ENCODE measurements at places on chromosomes 7 and 10.

GRCh38 chr10:133159950-133160825, at the start of gene KNDC1:
KNDC1 (plus strand) TSS chr10:133160219; CDS start chr10:133160468, 249 bp downstream.
- no peak for DNase-seq

GRCh38 chr10:102657984-102658724, 13.9 kb downstream of the TRIM8 start:
- DNase-seq: no peak

DNA sequence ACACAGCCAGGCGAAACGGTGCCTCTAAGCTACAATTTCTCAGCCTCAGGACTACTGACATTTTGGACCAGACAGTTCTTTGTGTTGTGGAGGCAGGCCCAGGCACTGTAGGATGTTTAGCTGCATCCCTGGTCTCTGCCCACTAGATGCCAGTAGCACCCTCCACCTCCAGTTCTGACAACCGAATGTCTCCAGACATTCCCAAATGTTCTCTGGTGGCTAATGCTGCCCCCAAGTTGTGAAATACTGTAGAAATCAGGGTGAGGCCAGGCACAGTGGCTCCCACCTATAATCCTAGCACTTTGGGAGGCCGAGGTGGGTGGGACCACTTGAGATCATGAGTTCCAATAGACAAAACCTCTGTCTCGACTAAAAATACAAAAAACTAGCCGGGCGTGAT, 18.2 kb downstream of the HNRNPF start:
- no peak for DNase-seq

GRCh38 chr7:131010717-131011431, 276.9 kb upstream of the KLF14 start:
- DNase-seq: no peak

DNA sequence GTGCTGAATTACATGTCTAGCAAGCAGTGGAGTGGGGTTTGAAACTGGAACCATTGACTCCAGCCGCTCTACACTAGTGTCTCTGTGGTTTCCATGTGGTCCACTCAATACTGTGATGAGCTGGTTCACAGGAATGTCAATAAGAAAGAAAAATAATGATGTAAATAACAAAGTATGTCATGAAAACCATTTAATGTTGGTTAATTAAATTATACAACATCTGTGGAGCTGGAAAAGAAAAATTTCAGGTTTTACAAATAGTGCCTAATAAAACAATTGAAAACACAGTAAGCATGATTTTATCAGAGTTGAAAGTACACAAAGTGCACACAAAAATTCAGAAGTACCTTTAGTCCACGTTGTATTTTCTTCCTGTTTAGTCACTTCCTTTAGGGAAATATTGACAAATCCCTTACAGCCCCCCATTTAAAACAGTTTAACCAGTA, 28.7 kb upstream of the NAMPT start:
- DNase-seq: no peak

GRCh38 chr10:131249955-131250344, 61.6 kb downstream of the TCERG1L start:
- DNase-seq: no peak

GRCh38 chr7:156781972-156782371, 111.0 kb downstream of the LMBR1 start:
- DNase-seq: no peak

DNA sequence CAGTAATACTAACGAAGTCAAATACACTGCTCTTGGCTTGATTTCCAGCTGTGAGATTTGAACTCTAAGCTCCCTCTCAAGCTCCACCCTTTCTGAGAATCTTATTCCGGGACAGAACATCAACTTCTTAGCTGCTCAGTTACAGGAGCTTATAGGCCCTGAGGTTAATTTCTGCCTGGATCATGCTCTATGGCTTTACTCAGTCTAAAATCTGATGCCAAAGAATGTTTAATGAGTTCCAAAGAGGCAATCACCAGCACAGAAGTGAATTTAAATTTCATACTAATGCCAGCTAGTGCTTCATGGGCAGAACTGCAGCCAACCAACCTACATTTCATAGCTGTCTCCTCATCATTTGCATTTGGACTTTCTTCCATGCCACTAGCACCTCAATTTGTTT, 707.2 kb downstream of the MAGI2 start:
- DNase-seq: no peak

DNA sequence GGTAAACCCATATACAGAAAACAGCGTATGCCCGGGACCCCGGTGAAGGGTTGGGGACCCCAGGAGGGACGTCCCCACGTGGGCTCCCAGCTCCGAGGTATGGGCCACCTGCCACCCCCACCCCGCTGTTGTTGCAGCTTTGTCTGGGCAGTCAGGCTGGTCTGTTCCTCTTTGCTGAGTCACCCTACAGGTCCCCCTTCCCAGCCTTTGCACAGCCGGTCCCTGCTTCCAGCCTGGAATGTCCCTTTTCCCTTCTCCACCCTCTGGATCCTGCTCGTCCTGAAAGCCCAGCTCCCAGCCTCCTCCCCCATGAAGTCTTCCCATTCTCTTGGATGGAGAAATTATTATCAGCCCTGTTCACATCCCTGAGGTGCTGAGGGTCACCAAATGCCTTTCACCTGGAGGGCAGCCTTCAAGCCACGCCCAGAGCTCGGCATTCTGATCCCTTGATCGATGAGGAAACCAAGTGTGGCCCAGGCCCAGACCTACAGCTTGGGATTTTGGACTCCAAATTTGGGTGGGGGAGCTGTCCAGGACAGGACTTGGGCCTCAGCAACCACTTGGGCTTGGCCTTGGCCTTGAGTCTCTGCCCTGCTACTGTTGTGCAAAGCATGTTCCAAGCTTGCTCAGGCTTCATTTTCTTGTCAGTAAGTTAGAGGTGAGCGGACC, 2.6 kb downstream of the CLDN4 start:
- no peak for DNase-seq

DNA sequence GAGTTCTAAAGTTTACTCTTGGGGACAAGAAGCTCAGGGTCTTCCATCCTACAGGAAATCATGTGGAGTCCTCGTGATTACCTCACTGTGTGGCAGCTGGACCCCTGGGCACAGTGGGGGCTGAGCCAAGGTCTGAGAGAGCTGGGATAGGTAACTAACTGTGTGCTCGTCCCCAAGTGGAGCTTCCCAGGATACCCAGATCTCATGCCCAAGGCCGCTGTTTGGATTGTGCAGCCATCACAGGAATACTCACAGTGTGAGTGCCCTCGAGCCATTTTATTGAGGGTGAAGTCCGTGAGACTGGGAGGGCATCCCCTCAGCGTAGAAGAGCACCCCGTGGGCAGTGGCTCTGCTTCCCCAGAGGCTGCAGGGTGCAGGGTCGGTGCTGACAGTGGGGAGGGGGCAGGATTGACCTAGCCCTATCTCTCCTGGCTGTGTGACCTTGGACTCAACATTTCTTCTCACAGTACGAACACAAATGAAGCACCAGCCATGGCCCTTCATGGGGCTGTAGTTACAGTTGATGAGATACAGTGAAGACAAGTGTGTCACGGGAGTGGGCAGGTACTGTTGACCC, 69.6 kb upstream of the LEP start:
- DNase-seq: no peak

DNA sequence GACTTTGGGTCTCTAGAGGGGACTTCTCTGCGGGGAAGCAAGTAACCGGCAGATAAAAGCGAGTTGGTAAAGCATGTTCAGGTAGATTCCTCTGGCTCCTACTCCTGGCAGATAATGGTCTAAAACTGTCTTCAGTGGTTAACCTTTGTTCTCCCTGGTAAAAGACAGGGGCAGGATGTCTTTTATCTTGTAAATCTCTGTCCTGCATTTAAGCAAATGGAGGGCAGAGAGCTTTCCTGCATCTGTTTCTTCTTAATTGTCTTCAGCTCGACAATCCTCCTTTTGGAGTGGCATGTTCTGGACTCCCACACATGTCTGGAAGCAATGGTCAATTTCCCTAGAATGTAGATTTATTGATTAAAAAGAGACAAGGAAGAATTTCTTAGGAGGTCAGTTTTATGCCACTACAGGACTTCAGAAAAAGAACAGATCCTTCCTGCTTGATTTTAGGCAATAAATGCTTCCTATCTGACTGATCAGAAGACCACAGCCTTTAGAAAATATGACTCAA, 16.6 kb downstream of the C7orf33 start:
- DNase-seq: no peak

GRCh38 chr10:69646185-69647060, 16.4 kb downstream of the FAM241B start:
- DNase-seq: no peak
